Progenitor cell of endocrine pancreas (in vitro differentiated cells): ENCODE measurements at places on chromosomes 3 and 15. TPM values are rescaled to one million over a fixed set of nuclear protein-coding genes. Genes with fewer than 3 reads are reported as not detected.

DNA sequence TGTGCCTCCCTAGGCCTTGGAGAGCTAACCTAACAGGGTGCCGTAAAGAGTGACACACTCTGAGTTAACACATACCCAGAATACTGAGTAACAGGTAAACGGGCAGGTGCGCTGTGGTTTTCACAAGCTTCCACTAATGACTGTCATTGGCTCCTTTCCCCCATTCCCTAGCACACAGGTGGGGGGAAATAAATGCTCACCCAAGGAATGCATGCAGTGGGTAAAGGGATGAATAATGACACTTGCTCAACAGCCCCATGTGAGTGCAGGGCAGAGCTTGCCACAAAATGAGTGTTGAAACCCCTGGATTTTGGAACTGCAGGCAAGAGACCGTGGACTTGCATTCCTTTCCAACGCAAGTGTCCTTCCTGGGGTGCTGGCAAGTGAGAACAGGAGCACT is 57.6 kb downstream of the ADAMTS17 start:
- no peaks in the 10 kb centered on the region for H3K36me3 ChIP-seq
- H3K4me1 ChIP-seq, result no peaks in the 10 kb centered on the region
- no peaks in the 10 kb centered on the region for H3K27me3 ChIP-seq
- no peak overlapping the region for H3K4me3 ChIP-seq

DNA sequence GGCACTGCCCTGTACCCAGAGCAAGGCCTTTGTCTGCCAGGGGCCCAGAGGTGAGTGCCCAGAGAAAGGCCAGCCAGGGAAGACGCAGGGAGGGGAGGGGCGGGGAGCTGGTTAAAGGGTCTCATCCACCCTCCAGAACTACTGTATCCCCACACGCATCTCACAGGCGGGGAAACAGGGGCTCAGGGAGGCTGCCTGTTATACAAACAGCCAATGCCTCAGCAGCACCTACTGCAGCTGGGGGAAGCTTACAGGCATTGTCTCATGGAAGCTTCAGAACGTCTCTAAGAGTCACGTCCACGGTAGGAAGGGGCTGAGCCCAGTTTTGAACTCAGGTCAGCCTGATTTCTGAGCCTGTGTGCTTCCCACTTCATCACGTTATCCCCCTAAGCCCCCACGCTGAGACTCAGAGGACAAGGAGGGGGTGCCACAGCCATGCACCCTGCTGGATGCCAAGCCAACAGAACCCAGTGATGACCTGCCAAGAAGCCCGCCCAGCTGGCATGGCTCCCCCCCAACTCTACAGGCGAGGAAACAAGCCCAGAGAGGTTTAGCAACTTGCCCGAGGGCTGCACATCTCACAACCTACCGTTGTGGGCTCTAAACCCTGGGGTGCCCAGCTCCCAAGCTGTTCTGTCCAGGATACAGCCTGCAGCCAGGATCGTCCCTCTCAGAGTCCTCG is 54.5 kb downstream of the IQSEC1 start:
- H3K27me3 ChIP-seq, result peaks cover 18% of the 10 kb centered on the region
- no peak overlapping the region for H3K27ac ChIP-seq
- H3K4me1 ChIP-seq, result peaks cover 5% of the 10 kb centered on the region
- no peak for DNase-seq
- no peaks in the 10 kb centered on the region for H3K36me3 ChIP-seq

ZDHHC23 gene
- total RNA-seq, result 15.4 and 16.5 TPM in 2 replicates

FEZF2 gene
- not detected in 2 replicates for total RNA-seq

DNA sequence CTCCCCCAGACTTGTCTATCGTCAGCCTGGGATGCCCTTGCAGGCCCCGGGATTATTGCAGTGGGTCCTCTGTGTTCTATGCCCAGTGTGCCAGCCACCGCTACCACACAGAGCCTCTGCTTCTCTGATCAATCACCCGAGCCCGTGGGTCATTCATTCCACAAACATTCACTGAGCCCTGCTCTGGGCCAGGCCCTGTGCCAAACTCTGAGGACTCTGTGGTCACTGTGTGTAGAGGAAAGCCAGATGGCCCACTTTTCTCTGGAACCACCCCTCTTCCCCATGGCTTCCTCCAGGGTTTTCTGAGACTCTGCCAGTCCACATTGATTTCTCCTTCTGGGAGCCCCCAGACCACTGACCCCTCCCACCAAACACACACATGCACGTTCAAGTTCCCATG is 55.5 kb downstream of the BSN start:
- H3K36me3 ChIP-seq, result no peaks in the 10 kb centered on the region
- H3K27ac ChIP-seq, result no peak overlapping the region
- H3K4me3 ChIP-seq, result no peak overlapping the region
- no peak for DNase-seq
- no peaks in the 10 kb centered on the region for H3K4me1 ChIP-seq
- H3K27me3 ChIP-seq, result no peaks in the 10 kb centered on the region

- H3K4me3 ChIP-seq, result no peak overlapping the region
- no peaks in the 10 kb centered on the region for H3K36me3 ChIP-seq
- peaks cover 4% of the 10 kb centered on the region for H3K27me3 ChIP-seq
- no peak for DNase-seq
These were observed 64.8 kb upstream of the ABHD2 start for GRCh38 chr15:89023311-89023961.

DNA sequence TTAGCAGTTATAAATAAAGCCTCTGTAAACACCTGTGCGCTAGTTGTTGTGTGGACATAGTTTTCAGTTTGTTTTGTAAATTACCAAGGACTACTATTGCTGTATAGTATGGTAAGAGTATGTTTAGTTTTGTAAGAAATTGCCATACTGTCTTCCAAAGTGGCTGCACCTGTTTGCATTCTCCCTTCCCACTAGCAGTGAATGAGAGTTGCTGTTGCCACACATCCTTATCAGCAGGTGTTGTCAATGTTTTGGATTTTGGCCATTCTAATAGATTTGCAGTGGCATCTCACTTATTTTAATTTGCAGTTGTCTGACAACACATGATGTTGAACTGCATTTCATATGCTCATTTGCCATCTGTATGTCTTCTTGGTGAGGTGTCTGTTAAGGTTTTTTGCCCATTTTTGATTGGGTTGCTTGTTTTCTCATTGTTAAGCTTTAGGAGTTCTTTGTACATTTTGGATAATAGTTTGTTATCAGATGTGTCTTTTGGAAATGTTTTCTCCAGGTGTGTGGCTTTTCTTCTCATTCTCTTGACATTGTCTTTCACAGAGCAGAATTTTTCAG is 14.9 kb downstream of the TCAIM start:
- peaks cover 39% of the 10 kb centered on the region for H3K4me1 ChIP-seq
- H3K36me3 ChIP-seq, result peaks cover 34% of the 10 kb centered on the region
- no peak for DNase-seq
- H3K27me3 ChIP-seq, result no peaks in the 10 kb centered on the region
- H3K4me3 ChIP-seq, result no peak overlapping the region

GRCh38 chr15:85694091-85694490 is 100.6 kb downstream of the KLHL25 start:
- peaks cover 12% of the 10 kb centered on the region for H3K4me1 ChIP-seq
- H3K27me3 ChIP-seq, result no peaks in the 10 kb centered on the region
- H3K36me3 ChIP-seq, result peaks cover 12% of the 10 kb centered on the region
- H3K27ac ChIP-seq, result no peak overlapping the region
- DNase-seq, result no peak

GRCh38 chr3:116815831-116816588 is 106.4 kb downstream of the TUSC7 start:
- no peak overlapping the region for H3K27ac ChIP-seq
- no peaks in the 10 kb centered on the region for H3K36me3 ChIP-seq
- DNase-seq, result no peak

DNA sequence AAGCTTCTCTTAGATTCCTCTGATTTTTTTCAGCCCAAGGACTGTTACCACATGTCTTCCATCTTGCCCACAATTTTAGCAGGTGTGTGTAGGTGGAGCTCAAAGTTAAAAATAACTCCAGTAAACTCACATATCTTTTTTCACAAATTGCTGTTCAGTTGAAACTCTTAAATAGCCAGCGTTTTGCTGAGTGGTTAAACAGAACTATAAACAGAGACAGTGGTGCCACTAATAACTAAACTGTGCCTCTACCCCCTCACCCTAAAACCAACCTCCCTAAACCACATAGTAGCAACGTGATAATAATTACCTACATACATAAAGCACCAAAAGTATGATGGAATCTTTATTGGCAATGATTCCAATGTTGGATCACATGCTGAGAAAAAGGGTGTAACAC is 525.1 kb downstream of the PDCD6IP start:
- H3K27me3 ChIP-seq, result no peaks in the 10 kb centered on the region
- H3K4me1 ChIP-seq, result peaks cover 2% of the 10 kb centered on the region

GRCh38 chr3:126578702-126579101 is 20.0 kb upstream of the C3orf22 start:
- H3K27me3 ChIP-seq, result no peaks in the 10 kb centered on the region
- H3K27ac ChIP-seq, result no peak overlapping the region
- H3K4me3 ChIP-seq, result no peak overlapping the region
- no peak for DNase-seq

GRCh38 chr3:186235554-186235953 is 126.5 kb downstream of the DGKG start:
- no peak overlapping the region for H3K27ac ChIP-seq
- H3K4me1 ChIP-seq, result peaks cover 15% of the 10 kb centered on the region
- peaks cover 2% of the 10 kb centered on the region for H3K36me3 ChIP-seq
- DNase-seq, result no peak

CAV3 gene
- total RNA-seq, result not detected in 2 replicates

SCN5A gene
- total RNA-seq, result 1.7 and 4.2 TPM in 2 replicates

DNA sequence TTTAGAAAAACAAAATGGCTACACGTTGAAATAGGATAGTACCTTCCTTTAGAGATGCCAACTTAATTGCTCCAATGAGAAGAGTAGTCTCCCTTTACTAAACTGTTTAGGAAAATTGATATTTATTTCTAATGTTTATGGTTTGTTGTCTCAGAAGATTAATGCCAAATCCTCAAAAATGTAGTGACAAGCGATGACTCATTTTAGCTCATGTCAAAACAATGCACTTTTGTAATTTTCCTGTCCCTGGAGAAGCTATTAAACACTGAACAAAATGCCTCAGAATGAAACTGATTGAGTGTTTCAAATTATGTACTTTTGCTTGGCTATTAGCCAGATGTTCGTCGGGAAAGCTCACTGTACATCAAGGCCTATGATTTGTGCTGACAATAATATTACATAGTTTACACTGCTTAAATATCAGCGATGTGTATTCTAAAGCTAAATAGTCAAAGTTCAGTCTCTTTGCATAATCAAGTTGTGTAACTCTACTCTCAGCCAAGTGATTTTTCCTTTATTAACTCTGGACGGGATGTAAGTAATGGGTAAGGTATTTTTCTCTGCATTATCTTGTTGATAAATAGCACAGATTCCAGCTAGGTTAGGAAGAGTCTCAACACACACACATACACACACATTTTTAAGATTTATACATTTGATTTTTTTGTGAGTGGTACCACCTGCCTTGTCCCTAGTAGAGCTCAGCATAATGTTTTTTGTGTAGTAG is 83.7 kb downstream of the CMSS1 start:
- no peak overlapping the region for H3K27ac ChIP-seq
- no peaks in the 10 kb centered on the region for H3K27me3 ChIP-seq
- H3K4me1 ChIP-seq, result peaks cover 8% of the 10 kb centered on the region
- no peak for DNase-seq

- no peak for DNase-seq
- peaks cover 7% of the 10 kb centered on the region for H3K4me1 ChIP-seq
- no peak overlapping the region for H3K4me3 ChIP-seq
- H3K27ac ChIP-seq, result peak overlapping the region; percentile 67
These were observed 33.2 kb downstream of the ZNF106 start for GRCh38 chr15:42457445-42458442.

DNA sequence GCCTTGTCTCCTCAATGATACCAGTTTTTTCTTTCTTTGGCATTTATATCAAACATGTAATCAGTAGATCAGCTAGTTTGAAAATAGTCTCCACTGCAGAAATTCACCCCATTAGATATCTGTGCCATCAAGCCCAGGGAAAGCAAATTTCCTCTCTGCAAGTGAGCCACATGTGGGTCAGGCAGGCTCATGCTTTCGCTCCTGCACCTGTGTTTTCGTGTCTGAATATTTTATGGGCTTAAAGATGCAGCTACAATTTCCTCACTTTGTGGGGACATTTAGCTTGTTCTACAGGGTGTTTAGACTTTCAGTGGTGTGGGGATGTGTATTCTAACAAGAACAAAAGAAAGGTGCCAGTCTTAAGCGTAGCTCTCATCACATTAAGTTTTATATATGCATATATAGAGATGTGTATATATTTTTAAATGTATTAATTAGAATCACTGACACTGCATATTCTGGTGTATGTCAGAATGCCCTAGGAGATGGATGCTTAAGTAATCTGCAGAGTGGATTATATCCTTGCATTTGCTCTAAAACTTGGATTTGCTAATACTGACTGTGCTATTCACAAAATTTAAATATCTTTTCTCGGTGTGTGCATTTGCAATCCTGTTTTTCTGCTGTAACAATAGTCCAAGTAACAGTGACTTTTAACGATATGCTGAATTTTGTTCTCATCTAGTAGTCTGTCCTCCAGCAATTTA is 372.6 kb downstream of the PTPRG start:
- DNase-seq, result no peak
- peaks cover 5% of the 10 kb centered on the region for H3K36me3 ChIP-seq
- no peak overlapping the region for H3K4me3 ChIP-seq

B3GNT5 gene
- 26.7 and 28.4 TPM in 2 replicates for total RNA-seq

PLSCR4 gene
- 9.2 and 10.2 TPM in 2 replicates for total RNA-seq

GRCh38 chr3:35871009-35871408 is 231.7 kb downstream of the ARPP21 start:
- no peaks in the 10 kb centered on the region for H3K36me3 ChIP-seq
- no peak for DNase-seq
- no peak overlapping the region for H3K4me3 ChIP-seq
- H3K4me1 ChIP-seq, result peaks cover 6% of the 10 kb centered on the region

DNA sequence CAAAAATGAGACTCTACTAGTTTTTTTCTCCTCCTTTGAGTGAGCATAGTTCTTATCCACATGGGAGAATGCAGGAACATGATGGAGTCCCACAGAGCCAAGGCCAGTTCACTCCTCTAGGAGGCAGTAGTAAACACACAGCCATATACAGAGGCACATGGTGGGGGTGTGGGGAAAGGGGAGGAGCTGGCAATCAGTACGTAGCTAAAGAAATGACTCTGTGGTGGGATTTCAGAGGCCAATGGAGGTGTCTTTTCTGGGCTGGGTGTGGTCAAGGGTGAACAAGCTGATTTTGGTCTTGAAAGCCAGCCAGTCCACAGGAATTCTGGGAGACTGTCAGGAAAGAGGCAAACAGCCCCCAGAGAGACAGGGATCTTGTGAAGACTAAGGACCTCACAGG is 6.6 kb upstream of the RAB11A start:
- H3K4me1 ChIP-seq, result peaks cover 6% of the 10 kb centered on the region
- H3K27ac ChIP-seq, result no peak overlapping the region
- no peaks in the 10 kb centered on the region for H3K27me3 ChIP-seq
- no peak for DNase-seq
- no peaks in the 10 kb centered on the region for H3K36me3 ChIP-seq
- H3K4me3 ChIP-seq, result no peak overlapping the region

- no peak overlapping the region for H3K27ac ChIP-seq
- H3K27me3 ChIP-seq, result peaks cover 54% of the 10 kb centered on the region
- no peak overlapping the region for H3K4me3 ChIP-seq
- DNase-seq, result no peak
- peaks cover 7% of the 10 kb centered on the region for H3K4me1 ChIP-seq
These were observed 4.1 kb downstream of the MINAR1 start for GRCh38 chr15:79436037-79436780.

NMB gene
- total RNA-seq, result 4.9 and 6.1 TPM in 2 replicates
